Activated CD8-positive, alpha-beta memory T cell treated with anti-CD3 and anti-CD28 coated beads for 1 hour (primary cell): ENCODE measurements at places on chromosomes 6 and 20.
A peak's percentile ranks its signal among the peaks of the same experiment; 100 is the strongest.

DNA sequence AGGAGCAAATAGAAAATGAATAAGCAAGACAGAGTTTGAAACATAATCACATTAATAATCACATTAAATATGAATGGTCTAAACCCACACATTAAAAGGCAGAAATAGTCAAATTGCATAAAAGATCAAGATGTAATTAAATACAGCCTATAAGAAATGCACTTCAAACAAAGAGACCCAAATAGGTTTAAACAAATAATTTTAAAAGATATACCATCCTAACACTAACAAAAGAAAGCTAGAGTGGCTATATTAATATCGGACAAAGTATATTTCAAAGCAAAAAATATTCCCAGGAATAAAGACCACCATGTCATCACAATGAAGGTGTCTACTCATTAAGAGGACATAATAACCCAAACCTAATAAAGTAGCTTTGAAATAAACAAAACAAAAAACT, 140.2 kb downstream of the WDR27 start:
- DNase-seq: no peak

- DNase-seq: no peak
Measured at GRCh38 chr6:7201732-7202541, 94.2 kb downstream of the RREB1 start.

DNA sequence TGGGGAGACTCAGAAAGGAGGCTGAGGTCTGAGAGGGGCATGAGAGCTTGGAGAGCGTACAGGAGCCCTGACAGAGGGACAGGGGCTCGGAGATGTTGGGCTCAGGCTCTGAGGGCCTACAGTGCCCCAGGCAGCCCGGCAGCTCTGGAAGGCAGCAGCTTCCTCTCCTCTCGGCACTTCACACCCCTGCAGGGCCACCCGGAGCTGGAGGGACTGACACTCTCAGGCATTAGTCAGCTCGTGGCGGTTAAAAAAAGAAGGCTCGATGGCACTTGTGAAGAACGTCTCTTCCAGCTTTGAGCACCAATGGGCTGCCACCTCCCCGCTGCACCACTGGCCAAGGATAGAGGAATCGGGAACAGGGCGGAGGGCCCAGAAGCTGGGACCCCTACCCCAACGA, 62.6 kb upstream of the SIRPA start:
- DNase-seq: no peak

- peak; percentile 82 for DNase-seq
Measured at GRCh38 chr20:44384423-44385027, 29.0 kb downstream of the HNF4A start.

DNA sequence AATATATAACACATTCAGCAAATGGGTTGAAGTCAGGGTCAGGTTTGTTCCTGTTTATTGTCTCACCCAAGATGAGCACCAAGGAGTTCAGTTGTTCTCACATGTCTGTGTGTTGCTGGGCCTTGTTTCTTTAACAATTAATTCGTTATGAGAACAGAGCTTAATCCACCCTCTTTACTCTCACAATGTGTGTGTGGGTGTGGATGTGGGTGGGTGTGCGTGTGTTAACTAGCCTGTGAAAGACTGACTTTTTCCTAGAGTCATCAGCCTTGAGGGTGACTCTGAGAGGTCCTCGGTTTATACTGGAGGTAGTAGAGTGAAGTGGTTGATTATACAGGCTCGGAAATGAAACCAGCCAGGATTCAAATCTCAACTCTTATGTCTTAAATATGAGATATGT, 672.1 kb downstream of the MAFB start:
- DNase-seq: no peak

DNA sequence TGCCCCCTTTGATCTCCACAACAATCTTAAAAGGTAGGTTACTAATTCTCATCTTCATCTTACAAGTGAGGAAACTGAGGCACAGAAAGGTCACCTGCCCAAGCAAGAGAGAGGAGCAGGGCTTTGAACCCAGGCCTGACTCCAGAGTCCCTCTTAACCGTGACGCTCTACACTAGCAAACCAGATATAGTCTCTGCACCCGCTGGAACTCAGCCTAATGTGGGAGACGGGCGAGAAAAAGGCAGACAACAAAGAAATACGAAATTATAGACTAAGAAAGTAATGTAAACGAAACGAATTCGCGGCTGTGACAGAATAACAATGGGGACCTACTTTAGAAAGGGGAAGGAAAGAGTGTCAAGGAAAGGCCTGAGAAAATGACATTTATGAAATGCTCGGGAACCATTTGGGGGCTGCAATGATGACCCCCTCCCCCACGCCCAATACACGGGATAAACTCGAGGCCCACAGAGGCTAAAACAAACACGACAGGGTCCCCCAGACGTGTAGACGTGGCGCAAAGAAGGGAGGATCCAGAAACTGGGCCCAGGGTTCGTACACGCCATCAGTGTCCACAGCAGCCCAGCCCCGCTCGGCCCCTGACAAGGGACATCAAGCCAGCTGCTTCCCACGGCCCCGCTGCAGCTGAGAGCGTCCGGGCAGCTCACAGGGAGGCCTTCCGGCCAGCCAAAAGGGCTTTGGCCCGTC, 637 bp downstream of the TRPC4AP start:
- no peak for DNase-seq

GRCh38 chr20:43988451-43988850, 73.8 kb downstream of the TOX2 start:
- no peak for DNase-seq

DNA sequence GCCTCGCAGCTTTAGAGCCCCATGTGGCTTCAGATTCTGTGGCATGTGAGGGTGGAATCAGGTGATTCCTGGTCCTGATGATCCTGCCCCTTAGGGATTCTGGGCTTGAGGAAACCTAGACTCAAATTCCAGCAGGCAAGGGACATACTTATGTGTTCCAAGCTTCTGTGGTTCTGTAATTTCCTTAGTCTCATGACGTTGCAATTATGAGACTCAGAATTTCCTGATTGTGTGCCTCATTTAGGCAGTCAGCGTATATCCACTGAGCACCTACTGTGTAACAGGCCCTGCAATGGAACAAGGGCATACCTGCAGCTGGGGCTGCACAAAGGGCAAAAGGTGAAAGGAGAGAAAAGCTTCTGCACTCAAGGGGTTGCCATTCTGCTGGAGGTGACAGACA, 11.6 kb upstream of the BPIFB4 start:
- no peak for DNase-seq
